ENCODE measurements at places on chromosomes 11 and 22.

GRCh38 chr11:18071098-18071705 lies 25.1 kb upstream of the TPH1 start:
- no peak for DNase-seq

- DNase-seq = peak; percentile 34
Observed at GRCh38 chr11:77819921-77820564, 479 bp downstream of the RSF1 start.

DNA sequence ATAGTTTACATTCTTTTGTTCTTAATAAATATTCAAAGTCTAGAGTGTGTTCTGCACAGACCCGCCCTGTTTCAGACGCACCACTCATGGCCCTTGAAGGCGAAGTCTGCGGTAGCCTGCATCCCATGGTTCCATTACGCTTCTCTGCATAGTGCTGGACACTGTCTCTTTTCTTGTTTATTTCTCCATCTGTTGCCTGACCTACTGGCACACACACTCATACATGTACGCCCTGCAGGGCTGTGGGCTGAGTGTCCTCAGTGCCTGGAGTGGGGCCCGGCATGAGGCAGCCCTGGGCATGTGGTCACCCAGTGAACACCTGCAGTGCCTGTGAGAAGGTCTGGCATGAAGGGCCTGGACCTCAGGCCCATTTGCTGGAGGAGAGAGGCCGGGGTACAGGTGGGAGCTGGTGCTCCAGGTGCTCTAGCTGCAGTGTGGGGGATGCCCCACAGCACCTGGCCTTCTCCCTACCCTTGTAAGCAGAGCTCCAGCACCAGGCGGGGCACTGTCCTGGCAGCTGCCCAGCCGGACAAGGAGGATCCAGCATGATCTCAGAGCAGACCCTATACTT lies 404.1 kb downstream of the TBC1D22A start:
- no peak for DNase-seq

DNA sequence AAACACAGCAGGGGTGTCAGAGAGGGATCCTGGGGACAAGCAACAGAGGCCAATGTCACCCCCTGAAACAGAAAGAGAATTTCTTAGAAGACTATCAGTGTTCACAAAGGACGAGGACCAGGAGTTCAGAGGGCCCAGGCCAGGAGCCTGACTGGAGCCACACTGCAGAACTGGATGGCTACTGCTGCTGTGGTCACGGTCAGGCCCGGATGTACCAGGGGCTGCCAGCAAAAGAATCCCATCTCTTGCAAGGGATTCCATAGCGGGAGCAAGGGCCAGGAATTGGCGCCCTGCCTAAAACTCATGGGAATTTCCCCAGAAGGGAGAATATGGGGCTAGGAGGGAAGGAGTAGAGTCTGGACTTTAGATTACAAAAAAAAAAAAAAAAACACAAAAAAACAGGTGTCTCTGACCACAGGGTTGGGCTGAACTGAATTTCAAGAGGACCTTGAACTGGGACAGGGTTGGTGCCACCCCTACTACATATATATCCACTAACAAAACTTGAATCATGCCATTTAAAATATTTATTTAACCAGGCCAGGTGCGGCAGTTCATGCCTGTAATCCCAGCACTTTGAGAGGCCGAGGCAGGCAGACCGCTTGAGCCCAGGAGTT lies 15.7 kb upstream of the KCTD14 start:
- no peak for DNase-seq

- DNase-seq = no peak
Observed at GRCh38 chr11:130890039-130890745, 26.1 kb downstream of the SNX19 start.

DNA sequence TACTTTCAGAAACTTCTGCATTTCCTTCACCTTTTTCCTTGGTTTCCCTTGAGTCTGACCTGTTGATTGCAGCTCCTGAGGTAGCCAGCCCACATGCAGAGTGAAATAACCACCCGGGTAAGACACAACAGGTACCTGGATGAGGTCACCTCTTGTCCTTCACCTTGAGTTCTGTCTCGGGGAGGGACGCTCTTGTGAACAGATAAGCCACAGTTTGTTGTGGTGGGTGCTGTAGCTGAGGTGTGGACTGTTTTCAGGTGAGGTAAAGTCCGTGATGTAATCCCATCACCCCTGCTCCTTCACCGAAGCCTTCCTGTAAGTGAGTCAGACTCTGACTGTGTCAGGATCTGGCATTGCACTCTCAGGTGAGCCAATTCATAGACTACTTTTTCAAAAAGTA lies 183.1 kb downstream of the NAV2 start:
- no peak for DNase-seq

DNA sequence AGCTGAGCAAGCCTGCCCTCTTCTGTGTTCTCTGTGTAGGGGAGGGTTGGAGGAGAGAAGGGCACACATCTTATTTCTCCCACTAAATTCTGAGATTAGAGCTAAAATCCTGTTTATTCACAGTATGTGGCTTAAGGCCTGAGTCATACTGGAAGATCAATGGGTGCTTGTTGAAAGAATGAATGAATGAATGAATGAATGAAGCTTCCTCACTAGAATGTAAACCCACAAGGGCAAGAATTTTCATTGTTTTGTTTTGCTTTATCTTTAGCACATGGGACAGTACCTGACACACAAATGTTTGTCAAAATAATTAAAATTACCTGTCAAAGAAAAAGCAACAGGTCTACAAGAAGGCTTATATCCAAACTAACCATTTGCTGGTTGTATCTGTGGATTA lies 50.6 kb upstream of the PAK1 start:
- DNase-seq = no peak

DNA sequence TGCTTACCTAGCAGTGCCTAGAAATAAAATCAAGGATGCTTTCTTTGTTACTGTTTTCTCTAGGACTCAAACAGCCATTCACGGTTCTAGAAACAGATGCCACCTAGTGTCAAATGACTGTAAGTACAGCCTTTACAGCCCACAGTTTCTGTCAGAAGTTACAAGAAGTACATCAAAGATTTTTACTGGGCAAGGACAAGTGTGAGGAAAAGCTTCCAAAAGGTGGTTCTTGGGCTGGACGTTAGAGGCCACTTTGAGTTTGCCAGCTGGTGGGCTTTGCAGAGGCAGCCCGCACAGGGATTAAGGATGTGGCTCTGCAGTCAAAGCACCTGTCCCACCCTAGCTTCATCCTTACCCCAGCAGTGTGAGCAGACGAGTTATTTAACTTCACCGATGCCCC lies 6.9 kb downstream of the KMT5B start:
- DNase-seq = peak; percentile 42

DNA sequence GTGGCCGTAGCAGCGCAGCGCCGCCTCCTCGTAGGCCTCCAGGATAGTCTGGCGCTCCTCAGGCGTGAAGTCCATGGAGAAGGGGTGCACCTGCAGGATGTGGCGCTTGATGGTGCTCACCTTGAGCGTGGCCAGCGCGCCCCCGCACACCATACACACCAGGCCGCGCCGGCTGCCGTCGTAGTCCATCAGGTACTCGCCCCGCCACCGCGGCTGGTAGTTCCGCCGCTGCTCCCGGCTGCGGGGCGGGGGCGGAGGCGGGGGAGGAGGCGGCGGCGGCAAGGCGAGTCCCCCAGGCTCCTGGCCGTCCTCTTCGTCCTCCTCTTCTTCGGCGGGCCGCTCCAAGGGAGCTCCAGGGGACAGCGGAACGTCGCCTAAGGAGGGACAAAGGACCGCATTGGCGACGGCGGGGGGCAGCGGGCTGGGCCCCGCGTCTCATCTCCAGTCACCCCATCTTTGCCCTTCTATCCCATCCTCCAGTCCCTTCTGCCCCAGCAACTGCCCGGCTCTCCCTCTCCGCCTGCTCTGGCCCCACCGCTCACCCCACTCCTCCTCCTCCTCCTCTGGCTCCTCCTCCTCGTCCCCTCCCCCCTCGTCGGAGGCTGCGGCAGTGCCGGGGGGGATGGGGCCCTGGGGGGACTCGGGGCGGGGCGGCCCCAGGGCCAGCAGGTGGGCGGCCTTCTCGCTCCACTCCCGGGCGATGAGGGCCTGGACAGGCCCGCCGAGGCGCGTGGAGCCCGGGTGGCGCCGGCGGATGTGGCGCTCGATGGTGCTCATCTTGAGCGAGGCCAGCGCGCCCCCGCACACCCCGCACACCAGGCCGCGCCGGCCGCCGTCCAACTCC lies 4.9 kb downstream of the ZFTA start:
- no peak for DNase-seq

DNA sequence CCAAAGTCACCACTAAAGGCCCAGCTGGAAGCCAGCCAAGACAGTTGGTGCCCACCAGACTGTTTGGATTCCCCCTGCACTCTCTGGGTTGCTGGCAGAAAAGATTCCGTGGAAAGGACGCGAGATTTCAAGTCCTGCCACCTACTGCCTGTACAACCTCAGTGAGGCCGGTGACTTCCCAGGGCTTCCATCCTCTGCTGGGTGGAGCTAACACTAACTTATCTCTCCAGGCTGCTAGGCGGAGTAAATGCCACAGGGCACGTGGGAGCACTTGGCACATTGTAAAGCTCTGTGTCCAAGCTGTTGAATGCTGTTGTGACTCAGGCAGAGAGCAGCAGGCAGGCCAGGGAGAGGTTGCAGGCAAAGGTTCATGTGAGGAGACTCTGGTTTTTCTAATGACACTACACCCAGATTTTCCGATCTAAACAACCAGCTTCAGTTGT lies 50.9 kb upstream of the CDON start:
- no peak for DNase-seq

DNA sequence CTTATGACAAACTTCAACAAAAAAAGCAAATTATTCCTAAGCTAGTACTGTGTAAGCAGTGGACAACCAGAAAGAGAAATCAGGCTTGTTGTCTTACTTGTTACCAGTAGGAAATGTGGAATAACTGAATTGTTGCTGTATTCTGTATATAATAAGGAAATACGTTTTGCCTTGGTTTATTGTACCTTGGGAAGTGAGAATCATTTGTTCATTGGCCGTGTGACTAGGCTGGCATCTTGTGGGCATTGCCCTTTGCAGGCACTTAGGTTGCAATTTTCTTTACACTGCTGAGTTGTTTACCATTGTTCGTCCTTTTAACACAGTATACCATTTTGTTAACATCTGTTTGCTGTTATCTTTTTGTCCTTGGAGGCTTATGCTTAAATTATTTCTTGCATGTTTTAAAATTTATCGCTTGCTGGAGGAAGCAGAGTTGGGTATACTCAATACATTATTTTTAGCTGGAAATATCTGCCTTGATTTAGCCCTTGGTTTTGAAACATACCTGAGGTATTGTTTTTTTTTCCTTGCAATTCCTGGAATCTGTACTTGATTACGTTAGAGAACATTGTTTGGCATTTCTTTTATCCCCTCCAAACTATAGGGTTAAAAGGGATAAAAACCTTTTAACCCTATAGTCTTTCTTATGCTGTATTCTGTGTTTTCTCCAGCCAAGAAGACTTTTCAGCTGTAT lies 109.3 kb downstream of the DDX10 start:
- DNase-seq = no peak

DNA sequence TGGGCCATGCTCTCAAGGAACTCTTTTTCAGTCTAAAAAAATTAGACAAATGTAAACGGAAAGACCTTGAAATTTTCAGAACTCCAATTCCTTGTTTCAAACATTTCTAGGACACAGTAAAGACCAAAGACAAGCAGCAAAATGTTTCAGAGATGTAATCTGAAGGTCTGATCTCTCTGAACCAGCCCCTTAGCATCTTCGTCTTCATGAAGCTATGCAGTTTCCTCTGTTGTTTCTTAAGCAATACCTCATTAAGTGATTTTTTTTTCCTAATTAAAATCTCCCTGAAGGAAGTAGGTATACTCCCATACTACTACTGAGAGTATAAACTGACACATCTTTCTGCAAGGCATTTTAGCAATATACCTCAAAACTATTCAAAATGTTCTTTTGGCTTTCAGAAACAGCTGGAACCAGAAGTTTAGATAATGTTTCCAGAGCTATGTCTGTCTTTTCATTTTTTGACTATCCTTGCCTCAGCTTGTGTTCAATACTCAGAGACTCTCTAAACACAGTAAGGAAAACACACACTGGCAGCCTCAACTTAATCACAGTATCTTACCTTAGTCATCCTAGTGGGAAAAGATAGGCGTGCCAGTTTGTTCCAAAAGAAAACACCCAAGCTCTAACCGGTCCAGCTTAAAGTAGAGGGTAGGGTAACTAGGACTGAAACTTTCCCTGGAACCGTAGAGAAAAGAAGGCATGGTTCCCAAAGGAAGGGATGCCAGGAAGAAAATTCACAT lies 25.1 kb downstream of the SBF2 start:
- no peak for DNase-seq

- no peak for DNase-seq
Observed at GRCh38 chr11:112042161-112042960, 17.2 kb downstream of the DLAT start.

DNA sequence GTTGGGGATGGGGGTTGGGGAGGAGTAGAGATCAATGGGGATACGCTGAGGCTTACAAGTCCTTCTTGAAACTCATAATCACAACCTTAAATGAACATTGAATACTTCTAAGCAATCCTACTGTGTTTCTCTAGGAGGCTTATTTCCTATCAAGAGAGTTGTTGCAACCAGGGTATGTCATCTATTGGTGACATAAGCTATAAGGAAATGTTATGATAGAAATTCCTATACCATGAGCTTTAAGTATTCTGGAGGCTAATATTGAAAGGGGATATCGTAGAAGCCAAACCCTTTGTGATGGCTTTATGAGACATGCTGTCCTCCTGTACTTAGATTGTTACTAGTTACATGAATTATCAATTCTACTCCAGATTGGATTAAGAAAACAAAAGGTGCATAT lies 72.9 kb downstream of the DKK3 start:
- no peak for DNase-seq

- DNase-seq = peak; percentile 70
Observed at GRCh38 chr11:67484847-67485311, 2.1 kb downstream of the AIP start.

DNA sequence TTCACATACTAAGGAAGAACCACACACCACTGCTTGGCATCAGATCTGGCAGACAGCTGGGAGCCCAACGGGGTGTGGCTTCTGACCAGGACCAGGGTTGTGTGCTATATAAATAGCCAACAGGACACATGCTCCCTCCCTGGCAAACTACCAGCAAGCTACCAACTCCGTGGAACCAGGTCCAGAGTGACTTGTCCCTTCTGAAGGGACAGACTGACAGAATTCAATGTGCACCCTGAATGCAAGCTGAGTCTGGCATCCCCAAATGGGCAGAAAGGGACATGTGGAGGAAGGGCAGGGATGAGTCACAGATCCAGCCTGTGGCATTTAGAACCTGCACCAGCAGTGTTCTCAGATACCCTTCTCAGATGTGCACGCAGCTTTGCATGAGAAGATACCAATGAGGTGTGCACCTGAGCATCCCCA lies 92.9 kb downstream of the MICAL3 start:
- DNase-seq = no peak

All from CMK (cell line).